Renal cortex interstitium (tissue), 15 donors: ENCODE measurements at places on chromosomes 4 and X. TPM values are rescaled to one million over a fixed set of nuclear protein-coding genes. Genes with fewer than 3 reads are reported as not detected.
A peak's percentile ranks its signal among the peaks of the same experiment; 100 is the strongest.

- no peak for DNase-seq
These were observed 2.1 kb upstream of the CPZ start for GRCh38 chr4:8590546-8590880.

DNA sequence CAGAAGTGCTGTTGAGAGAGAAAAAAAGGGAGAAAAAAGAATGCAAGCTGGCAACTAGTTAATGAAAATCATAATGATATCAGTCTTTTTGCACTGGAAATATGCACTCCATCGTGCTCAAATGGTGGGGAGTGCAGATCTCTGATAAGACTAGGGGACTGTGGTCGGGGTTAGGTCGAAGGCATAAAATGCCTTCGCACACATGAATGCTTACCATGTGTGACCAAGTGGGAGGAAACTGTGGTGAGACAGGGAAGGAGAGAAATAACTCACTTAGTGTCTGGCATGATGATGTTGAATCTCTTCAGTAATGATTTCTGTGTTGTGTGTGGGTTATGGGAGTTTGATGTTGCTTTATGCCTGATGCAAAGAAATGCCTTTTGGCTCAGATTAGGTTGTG is 358.9 kb downstream of the FBXO8 start:
- DNase-seq: no peak

- no peak for DNase-seq
These were observed 133.7 kb downstream of the DCLK2 start for GRCh38 chr4:150211799-150212445.

GRCh38 chr4:138310498-138310897 is 68.3 kb upstream of the SLC7A11 start:
- no peak for DNase-seq

- no peak for DNase-seq
These were observed 119.4 kb upstream of the DMD start for GRCh38 chrX:33330798-33331197.

DNA sequence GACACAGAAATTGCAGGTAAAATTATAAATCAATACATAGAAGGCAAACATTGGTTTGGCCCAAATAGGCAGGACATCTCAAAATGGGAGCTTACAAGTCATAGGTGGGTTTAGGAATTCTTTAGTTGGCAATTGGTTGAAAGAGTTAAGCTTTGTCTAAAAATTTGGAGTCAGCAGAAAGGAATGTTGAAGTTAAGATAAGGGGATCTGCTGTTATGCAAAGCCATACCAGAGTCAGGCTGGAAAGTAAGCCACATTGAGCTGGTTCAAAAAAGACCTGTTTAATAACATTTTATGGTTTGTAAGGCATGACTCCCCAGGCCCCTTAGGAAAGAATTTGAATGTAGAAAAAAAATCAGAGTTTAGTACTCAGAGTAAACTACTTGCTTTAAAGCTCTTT is 92.6 kb downstream of the IL13RA2 start:
- no peak for DNase-seq

GRCh38 chrX:115913575-115913974 is 257.0 kb upstream of the AGTR2 start:
- DNase-seq: no peak

- no peak for DNase-seq
These were observed 81.7 kb upstream of the GPM6B start for GRCh38 chrX:13898603-13899002.

DNA sequence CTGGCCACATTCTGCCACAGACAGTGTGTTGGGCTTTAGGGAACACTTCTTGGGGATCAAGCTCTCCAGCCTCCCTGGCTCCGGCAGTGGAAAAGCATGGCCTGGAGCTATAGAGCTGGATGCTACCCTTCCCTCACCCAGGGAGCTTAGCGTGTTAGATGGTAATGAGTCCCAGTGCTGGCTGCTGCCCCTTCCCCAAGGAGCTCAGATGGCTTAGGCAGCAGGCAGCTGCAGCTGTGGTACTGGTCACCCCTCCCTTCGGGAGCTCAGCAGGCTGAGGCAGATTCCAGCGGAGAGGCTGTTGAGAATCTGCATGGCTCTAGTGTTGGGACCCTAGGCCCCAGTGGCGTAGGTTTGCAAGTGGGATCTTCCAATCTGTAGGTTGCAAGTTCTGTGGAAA is 19.5 kb downstream of the TMEM144 start:
- DNase-seq: no peak

GRCh38 chr4:76449362-76449767 is 14.3 kb downstream of the SHROOM3 start:
- DNase-seq: no peak

GRCh38 chr4:150327262-150327780 is 249.1 kb downstream of the DCLK2 start:
- DNase-seq: no peak

DNA sequence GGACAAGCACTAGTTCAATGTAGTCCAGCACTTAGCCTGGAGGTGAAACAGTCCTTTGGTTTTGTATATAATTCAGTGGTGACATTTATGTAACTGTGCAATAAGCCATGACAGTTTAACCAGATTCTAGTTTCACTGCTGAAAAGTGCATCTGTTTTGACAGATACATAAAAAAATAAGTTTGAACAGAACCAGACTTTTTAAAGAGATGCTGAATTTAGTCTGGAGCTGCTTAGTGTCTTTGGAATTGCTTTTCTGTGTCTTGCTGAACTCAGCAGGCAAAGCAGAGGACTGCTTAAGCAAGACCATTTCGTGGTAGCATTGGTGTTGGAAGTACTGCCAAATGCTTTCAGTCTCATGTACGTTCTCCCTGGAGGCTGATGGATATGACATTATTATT is 393.5 kb downstream of the MAPK10 start:
- DNase-seq: no peak

GRCh38 chr4:104879854-104880253 is 266.8 kb upstream of the TET2 start:
- no peak for DNase-seq

DNA sequence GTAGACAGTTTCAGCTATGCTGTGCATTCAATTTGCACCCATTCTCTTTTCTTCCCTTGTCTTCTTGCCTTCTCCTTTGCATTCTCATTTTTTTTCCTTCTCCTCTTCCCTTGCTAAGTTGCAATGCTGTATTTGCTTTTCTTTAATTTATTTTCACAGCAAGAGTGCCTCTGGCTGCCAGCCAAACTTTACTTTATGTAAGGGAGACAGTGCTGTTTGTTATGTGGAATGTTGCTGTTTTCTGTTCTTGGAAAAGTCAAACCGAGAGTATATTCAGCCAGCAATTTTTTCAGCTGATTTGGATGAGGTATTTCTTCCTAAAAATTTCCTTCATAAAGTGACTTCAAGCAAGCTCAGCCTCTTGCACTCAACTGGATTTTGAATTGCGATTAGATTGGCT is 1293.4 kb downstream of the ARAP2 start:
- DNase-seq: no peak

- no peak for DNase-seq
These were observed 6.1 kb upstream of the SH3BP2 start for GRCh38 chr4:2786794-2787229.

DNA sequence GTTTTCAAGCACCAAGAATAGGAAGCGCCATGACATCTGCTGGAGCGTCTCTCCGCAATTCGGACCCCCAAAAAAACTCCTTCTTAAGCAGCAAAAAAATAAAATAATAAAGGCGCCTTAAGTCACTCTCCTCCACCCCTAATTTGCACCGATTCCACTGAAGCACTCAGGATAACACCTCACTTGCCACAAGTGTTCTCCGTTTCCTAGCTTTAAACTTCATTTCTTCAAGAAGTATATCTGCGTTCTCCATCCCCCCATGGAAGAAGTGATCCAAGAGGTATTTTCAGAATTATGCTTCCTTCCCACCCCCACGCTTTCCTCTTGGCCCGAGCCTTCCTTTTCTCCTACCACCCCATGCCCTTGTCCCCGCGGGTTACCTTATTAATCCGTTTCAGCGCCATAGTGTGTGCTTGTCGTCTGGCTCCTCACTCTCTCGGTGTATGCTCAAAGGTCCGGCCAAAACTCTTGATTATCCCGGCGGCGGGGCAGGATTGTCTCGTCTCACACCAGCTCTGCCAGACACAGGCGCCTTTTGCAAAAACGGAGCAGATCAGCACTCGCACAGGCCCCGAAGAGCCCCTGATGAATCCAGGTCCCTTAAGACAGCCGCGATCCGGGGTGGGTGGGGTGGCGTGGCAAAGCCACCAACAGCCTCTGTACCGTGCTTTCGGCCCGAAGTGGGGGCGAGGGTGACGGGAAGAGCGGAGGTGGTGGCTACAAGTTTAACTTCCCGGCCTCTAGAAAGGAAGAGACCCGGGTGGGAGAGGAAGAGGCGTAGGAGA is 1.1 kb downstream of the UBE2D3 start:
- no peak for DNase-seq

GRCh38 chr4:179867300-179867878 is 2375.8 kb upstream of the TENM3 start:
- peak; percentile 21 for DNase-seq

DNA sequence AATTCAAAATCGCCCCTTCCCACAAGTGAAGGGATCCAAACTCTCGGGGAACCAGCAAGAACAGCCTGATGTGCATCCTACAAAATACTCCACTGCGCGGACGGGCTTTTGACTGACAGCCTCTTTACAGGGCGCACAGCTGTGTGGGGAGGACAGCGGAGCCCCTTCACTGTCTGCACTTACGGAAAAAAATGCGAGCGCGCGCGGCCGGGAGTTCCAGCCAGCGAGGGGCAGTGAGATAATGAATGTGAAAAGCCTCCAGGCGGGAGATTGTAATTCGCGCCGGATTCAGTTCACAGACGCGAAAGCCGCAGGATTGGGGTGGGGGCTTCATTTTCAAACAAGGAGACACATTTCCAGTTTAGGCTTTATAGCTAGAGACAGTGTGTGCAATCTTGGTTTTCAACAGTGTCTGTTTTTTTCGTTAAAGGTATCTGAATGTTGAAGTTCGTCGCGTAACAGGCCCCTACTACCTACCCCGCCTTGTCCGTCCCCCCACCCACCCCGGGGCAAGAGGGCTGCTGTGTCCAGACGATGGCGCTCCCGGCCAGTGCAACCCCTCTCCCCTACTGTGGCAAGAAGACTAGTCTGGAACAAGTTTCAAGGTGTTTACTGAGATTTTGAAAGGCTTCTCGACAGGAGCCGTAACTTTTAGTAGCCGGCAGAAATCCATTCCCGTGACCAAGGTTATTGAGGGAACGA is 1.7 kb upstream of the GPR50 start:
- no peak for DNase-seq

DNA sequence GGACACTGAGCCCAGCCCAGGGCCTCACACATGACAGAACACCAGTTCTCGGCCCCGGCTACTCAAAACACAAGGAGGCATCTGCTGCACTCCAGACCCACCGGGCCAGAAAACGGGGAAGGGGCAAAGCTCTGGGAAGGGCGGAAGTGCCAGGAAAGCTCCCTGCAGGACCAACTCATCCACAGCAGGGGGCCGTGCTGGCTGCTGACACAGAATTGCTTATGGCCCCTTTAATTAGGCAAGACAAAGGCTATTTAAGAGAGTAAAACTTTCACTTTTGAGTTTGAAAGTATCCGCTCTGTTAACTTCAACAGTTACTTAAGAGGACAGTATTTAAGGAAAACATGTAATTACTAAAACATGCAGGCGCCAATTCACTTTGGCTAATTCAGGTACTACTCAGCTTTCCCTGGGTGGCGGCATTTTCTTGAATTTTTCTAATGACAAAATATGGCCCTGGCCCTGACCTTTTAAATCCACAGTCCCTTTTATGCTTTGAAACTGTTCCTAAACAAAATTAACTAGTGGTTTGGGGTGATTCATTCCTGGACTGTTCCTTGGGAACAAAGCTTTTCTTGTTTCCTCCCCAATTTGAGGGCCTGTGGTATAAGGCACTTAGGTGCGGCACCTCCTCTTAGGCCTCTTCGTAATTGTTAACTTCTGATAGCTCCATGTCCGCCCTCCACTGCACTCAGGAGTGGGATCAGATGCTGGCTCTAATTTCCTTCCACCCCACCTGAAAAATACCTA is 40.4 kb downstream of the NSG1 start:
- DNase-seq: no peak

- no peak for DNase-seq
These were observed 1317.7 kb downstream of the FSTL5 start for GRCh38 chr4:160846121-160846520.

GRCh38 chrX:71095033-71095432 is 618 bp upstream of the FOXO4 start:
- no peak for DNase-seq

- DNase-seq: no peak
These were observed at the start of gene ERAS for GRCh38 chrX:48826135-48826875. Gene ERAS (plus strand): TSS chrX:48826513. CDS start chrX:48829124, 2,611 bp downstream.

- no peak for DNase-seq
These were observed 304.4 kb downstream of the DHX15 start for GRCh38 chr4:24279911-24280375.

- no peak for DNase-seq
These were observed 15.6 kb downstream of the FAM53A start for GRCh38 chr4:1668488-1668840.

GRCh38 chr4:27843776-27844175 is 983.1 kb downstream of the STIM2 start:
- no peak for DNase-seq

DNA sequence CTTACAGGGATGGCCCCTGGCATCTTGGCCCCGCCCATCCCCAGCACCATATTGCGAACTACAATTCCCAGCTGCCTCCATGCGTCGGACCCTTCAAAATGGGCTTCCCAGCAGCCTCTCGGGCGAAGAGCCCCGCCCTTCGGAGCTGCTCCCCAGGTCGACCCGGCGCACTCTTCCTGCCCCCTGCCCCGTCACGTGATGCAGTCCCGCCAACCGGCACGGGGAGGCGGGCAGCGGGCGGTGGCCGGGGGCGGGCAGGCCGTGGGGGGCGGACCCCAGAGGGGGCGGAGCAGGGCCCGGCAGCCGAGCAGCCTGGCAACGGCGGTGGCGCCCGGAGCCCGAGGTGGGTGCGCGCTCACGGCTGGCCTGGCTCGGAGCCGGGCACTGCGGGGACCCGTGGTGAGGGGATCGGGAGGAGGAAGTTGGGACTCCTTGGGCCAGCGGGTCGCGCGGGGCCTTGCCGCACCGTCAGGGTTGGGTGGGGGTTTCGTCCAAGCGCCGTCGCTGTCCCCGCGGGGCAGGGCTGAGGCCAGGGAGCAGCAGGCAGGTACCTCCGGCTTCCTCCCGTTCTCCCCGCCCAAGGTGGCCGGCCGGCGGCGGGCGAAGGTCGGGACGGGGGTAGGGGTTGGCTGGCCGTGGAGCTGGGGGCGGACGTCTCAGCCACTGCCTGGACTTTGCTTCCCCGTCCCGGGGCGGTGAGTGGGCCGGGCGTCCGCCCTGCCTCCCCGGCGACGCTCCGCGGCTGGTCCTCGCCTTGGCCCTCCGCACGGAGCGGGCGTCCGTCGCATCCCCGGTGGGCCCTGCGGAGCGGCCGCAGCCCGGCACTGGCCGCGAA is at the start of gene MTM1:
TSS of gene MTM1 (plus strand) at position 302 of the 835 bp plus-strand sequence. CDS start 23,994 bp downstream, outside the sequence.
- peak; percentile 85 for DNase-seq

The EBP gene
- polyA plus RNA-seq: 75.9 TPM

The TMEM154 gene
- 1.4 TPM for polyA plus RNA-seq

The CYLC1 gene
- polyA plus RNA-seq: not detected

The UBE2K gene
- polyA plus RNA-seq: 93.1 TPM

The STBD1 gene
- 2.0 TPM for polyA plus RNA-seq

The STARD8 gene
- polyA plus RNA-seq: 21.0 TPM

The STOX2 gene
- 13.0 TPM for polyA plus RNA-seq

The CORIN gene
- polyA plus RNA-seq: 4.4 TPM

The GASK1B gene
- 36.1 TPM for polyA plus RNA-seq

The GLUD2 gene
- polyA plus RNA-seq: 5.5 TPM
